ENCODE measurements at places on chromosomes 2 and 18.

DNA sequence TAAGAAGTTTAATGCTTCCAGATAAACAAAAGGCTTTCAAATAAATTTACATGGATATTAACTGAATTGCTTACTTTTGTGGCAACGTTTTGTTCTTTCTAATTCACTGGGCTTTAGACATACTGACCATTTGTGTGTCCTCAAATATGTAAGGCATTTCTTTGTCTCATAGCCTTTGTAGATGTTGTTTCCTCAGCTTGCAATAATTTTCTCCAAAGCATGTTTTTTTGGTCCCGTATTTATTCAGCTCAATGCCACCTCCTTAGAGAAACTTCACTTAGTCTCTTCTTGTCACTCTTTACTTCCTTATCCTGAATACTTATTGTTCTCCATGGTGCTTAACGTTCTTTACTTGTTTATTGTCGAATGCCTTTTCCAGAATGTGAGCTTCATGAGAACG is 98.5 kb downstream of the NUP35 start:
- DNase-seq: no peak

DNA sequence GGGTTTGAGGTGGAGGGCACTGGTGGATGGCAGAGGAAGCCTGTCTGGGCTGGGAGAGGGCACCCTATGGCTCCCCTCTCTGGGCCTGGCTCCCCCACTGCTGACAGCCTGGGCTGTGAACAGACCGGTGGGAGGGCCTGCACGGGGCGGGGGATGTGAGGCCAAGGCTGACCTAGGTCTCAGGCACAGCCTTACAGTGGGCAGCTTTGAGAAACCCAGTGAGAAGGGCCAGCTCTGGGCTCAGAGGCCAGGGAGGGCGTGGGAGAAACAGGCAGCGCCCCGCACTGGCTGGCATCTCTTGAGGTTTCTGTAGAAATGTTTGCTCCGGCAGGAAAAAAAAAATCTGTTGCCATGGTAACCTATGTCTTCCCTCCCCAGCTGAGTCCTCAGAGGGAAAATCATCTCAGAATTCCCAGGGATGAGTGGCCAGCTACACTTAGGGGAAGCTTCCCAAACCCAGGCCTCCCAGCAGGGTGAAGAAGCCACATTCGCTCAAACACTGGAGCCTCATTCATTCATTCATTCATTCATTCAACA is 71.7 kb upstream of the TAF1B start:
- DNase-seq: peak; percentile 38

GRCh38 chr18:21196426-21196825 is 45.6 kb upstream of the GREB1L start:
- no peak for DNase-seq

DNA sequence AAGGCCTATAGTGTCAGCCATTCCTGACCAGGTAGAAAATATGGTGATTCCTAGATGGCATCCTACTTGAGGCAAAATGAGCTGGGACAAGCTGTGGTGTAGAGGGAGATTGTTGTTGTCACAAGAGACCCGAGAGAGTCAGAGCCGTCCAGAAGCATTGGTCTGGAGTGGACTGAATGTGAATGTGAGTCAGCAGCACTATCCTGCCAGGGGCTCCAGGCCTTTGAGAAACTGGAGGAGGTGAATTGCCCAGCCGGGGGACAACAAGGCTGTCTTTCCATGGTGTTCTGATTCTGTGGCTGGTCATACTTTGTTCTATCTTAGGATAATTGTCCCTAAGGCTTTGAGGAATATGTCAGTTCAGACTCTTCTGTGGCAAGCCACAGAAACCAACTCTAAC is 29.4 kb upstream of the EIF2AK3 start:
- DNase-seq: no peak

- DNase-seq: no peak
Measured at GRCh38 chr2:217791551-217791950, 211.2 kb downstream of the TNS1 start.

GRCh38 chr18:79681484-79682387 is 2.1 kb downstream of the CTDP1 start:
- no peak for DNase-seq

DNA sequence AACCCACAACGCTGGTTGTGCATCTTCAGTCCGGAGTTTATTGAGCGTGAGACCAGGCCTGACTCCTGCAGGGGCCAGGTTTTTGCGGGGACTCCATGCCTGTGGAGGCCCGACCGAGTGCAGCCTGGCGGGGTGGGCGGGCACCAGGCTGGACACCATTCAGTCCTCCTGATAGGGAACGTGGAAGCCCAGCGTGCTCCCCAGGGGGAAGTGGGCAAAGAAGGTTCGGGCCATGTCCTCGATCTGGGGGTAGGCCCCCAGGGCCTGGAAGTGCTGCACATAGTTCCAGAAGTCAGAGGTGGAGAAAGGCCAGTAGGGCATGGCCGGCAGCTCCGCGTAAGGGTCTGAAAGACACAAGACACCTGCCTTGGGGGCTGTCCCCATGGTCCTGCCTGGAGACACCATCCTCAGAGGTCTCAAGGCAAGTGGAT is 1.4 kb downstream of the OTOS start:
- DNase-seq: no peak

DNA sequence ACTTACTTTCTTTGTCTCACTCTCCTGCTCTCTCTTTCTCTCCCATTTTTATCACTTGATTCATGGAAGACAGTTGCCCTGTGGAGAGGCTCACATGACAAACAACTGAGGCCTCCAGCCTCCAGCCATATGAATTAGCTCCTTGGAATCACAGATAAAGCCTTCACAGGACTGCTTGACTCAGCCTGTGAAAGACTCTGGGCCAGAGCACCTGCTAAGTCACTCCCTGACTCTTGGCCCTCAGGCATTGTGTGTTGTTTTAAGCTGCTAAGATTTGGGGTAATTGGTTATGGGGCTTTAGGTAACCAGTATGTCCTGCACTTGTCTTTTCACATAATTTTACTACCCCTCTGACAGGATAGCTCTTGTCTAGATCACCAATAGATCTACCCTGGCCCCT is 334.9 kb downstream of the SOX11 start:
- DNase-seq: no peak

GRCh38 chr2:24993406-24994145 is 21.8 kb upstream of the DNAJC27 start:
- DNase-seq: no peak

DNA sequence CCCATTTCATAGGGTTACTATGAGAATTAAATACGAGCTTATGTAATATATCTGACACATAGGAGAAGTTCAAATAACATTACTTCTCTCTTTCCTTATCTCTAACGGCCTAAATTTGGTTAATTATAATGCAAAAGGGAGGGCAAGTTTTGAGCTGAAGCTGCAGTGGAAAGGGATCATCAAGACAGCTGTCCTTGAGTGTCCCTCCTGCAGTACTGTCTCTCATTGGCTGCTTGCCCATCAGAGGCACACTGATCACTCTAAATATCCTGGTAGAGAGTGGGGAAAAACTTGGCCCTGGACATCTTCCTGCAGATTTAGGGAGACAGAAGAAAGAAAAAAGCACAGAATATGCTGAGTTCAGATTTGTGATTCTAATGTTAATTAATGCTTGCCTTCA is 186.0 kb downstream of the CAMKMT start:
- DNase-seq: no peak

DNA sequence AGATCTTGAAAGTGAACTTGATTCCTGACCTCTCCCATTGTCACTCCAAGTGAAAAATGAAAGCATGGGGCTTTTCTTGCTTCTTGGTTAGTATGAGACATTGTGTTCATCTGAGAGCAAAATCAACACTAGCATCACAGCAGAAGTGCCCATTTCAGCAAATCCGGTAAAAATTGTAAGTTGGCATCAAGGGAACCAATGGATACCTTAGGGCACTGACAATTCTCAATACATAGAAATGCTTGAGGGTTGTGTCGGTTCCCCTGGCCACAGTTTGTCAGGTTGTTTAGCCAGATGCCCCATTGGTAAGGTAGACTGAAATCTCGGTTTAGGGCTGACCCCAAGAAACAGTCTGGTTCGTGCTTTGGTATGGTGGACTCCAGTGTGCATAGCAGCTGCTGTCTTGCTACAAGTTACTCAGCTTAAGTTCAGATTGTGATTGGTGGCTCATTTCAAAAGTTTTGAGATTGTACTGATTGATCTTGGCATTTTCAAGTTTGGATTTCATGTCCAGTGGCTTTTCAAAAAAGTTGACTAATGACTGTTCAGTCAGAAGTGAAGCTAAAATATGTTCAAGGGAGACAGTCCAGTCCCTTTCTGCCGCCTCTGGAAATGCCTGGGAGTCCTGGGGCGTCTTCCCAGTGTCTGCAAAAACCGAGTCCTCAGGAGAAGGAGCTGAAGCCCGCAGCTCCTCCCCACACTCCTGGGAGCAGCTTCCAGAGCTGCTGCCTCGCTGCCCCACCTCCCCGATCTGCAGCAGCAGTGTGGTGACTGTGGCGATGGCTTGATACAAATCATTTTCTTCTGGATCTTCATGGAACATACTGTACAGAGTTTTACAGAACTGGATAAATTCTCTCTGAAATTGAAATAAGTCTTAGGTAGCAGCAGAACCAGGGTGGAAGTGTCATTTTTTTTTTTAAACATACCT is 5.6 kb downstream of the RPL31 start:
- no peak for DNase-seq

GRCh38 chr2:234005126-234005525 is 45.4 kb upstream of the SPP2 start:
- DNase-seq: no peak

GRCh38 chr18:77056344-77057005 is 76.1 kb downstream of the MBP start:
- DNase-seq: no peak
